ENCODE measurements at places on chromosomes 7 and 10. TPM values are rescaled to one million over a fixed set of nuclear protein-coding genes. Genes with fewer than 3 reads are reported as not detected.

Gene CCL24
- 2.2 TPM for total RNA-seq

Gene MEIG1
- not detected for total RNA-seq

Gene PILRA
- 5.0 TPM for total RNA-seq

Gene WNT8B
- not detected for total RNA-seq

Gene HSPA12A
- total RNA-seq, result 2.3 TPM

Gene SNX10
- 7.4 TPM for total RNA-seq
